ENCODE measurements at places on chromosomes 13 and 19. TPM values are rescaled to one million over a fixed set of nuclear protein-coding genes. Genes with fewer than 3 reads are reported as not detected.

DNA sequence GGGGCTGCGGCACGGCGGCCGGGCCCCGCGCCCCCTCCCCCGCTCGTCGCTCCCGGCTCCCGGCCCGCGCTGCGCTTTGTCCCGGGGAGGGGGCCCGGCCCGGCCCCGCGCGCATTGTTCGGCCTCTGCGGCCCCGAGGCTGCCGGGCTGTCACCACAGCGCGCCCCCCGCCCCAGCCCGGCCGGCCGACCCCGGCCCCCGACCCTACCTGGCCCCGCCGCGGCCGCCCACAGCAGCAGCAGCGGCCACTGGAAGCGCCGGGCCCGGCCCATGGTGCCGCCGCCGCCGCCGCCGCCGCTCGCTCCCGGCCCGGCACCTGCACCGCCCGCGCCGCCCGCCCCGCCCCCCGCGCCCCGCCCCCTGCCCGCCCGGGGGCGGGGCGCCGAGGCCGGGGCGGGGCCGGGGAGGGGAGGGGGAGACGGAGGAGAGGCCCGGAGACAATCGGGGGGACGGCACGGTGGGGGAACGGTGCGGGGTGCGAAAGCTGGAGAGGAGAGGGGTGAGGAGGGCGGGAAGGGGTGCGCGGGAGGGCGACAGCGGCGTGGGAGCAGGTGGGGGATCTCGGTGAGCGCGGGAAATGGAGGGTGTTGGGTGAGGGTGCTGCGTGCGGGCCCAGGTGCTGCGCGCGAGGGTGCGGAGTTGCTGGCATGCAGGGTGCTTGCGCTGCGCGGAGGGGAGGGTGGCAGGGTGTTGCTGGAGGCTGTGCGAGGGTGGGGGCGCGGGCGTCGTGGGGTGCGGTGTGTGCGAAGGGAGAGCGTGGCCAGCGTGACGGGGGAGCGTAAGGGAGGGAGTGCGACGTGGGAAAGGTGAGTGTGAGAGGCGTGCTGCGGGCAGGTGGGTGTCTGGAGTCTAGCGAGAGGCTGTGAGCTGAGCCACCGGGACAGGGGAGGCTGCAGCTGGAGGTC is at the start of gene CADM4:
CADM4 (minus strand) TSS at position 332 of the 905 bp plus-strand sequence; CDS start at position 272, 60 bp downstream.
- H3K4me1 ChIP-seq = peaks cover 34% of the 10 kb centered on the region
- H3K36me3 ChIP-seq = no peaks in the 10 kb centered on the region
- peaks cover 7% of the 10 kb centered on the region for H3K27me3 ChIP-seq
- DNase-seq = no peak

DNA sequence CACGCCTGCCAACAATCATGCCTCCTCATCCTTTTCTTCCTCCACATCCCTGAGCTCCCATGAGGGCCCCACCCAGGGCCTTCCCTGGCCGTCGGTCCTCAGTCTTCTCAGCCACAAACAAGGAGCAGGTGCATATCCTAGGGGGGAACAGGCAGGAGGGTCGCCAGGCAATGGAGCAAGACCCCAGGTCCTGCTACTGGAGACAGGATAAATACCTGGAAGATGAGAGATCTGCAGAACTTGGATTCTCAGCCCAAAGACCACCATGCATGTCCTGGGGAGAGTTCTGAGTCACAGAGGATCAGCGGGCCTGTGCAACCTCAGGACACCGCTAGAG is 344.7 kb upstream of the TSHZ3 start:
- H3K36me3 ChIP-seq = no peaks in the 10 kb centered on the region
- H3K4me1 ChIP-seq = no peaks in the 10 kb centered on the region
- DNase-seq = no peak
- H3K27ac ChIP-seq = no peak overlapping the region
- no peak overlapping the region for H3K4me3 ChIP-seq

DNA sequence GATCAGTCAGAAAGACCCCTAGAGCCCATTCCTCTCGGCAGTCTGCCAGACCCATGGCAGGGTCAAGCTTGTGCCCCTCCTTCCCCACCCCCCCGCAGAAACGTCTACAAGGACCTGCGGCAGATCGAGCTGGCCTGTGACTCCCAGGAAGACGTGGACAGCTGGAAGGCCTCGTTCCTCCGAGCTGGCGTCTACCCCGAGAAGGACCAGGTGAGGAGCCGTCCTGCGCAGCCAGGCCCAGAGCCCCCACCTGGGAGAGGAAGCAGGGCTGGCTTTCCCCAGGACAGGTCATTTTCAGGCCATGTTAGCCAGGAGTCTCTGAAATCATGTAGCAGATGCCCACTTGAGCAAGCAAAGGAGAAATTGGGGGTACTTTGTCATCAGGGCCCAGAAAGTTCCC is 12.3 kb downstream of the TMED1 start:
- H3K36me3 ChIP-seq = peaks cover 14% of the 10 kb centered on the region
- no peak overlapping the region for H3K27ac ChIP-seq
- H3K27me3 ChIP-seq = no peaks in the 10 kb centered on the region

- no peaks in the 10 kb centered on the region for H3K27me3 ChIP-seq
- peaks cover 3% of the 10 kb centered on the region for H3K4me1 ChIP-seq
- no peak overlapping the region for H3K27ac ChIP-seq
- no peak overlapping the region for H3K4me3 ChIP-seq
- DNase-seq = no peak
- H3K36me3 ChIP-seq = no peaks in the 10 kb centered on the region
These were observed 72.6 kb downstream of the TEX26 start for GRCh38 chr13:31005066-31005465.

Gene RXFP2
- total RNA-seq = not detected

All from HCT116 (cell line).